ENCODE measurements at places on chromosomes 5 and 9.

GRCh38 chr5:72474516-72474915, 32.7 kb downstream of the ZNF366 start:
- no peak for DNase-seq

DNA sequence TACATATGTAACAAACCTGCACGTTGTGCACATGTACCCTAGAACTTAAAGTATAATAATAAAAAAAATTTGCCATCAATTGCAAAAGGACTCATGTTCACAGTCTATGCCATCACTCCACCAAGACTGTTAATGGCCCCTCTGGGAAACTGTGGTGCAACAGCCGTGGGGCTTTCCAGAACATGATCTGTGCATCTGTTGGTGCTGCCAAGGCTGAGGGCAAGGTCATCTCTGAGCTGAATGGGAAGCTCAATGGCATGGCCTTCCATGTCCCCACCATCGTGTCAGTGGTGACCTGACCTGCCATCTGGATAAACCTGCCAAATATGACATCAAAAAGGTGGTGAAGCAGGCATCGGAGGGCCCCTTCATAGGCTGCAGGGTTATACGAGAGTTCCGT, 33.4 kb upstream of the AGXT2 start:
- DNase-seq = no peak

DNA sequence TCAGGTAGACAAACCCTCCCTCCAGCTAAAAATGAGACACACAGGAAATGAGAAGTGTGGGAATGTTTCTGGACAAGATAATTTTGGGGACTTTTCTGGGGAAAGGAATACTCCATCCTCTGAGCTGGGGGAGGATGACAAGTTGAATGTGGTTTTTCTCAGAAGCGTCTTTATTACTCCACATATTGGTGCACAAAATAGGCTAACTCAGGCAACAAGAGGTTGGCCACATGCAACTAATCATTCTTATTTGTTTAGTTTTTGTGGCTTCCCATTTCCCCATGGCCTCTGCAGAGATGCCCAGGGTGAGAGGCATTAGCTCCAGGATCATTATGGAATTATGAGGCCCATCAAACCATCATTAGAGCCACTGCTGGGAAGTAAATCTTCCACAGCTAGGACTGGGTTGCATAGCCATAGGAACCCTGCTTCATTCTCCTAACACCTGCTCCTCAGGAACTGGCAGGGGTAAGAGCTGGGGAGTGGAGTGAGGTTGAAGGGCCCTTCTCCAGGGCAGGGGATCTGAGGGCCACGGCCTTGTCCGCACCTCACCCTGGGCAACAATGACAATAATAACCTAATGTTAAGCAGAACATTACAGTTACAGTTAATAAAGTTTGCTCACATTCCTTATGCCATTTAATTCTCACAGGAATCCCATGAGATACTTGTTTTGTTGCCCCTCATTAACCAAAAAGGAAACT, 9.3 kb upstream of the SIL1 start:
- DNase-seq = no peak

DNA sequence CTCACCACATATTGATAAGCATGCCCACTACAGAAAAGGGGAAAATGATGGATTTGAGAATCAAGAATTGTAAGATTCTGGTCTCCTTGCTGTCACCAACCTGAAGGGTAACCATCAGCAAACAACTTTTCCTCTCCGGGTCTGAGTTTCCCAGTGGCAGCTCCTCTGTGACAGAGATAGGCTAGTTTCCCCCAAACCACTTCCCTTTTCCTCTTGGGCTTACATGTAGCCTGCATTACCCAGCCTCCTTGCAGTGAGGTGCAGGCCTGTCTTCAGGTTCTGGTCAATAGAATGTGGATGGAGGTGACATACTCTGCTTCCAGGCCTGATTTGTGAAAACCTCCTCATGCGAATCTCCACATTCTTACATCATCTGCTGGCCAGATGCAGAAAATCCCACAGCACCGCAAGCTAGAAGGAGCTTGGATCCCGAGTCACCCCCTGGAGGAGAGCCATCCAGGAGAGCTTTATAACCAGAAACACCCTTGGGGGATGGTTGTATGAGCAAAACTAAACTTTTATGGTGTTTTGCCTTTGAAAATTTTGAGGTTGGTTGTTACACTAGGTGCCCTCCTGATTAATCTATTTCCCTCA, 206.1 kb downstream of the RGS3 start:
- DNase-seq = no peak

DNA sequence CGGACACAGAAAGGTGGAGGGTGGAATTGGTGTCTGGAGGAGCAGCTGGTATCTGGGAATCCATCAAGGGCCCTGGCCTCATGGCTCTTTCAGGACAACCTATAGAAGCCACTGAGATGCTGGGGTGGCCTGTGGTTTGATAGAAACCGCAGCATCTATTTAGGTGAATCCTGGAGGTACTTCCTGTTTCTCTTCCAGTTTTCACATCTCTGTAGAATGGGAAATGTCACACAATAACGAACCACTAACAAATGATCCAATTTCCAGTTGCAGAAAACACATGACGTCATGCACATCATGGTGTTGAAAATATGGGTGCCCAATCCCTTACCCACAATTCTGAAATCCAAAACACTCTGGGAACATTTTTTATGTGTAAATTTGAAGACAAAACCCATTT, 52.2 kb downstream of the ROPN1L start:
- DNase-seq = no peak

DNA sequence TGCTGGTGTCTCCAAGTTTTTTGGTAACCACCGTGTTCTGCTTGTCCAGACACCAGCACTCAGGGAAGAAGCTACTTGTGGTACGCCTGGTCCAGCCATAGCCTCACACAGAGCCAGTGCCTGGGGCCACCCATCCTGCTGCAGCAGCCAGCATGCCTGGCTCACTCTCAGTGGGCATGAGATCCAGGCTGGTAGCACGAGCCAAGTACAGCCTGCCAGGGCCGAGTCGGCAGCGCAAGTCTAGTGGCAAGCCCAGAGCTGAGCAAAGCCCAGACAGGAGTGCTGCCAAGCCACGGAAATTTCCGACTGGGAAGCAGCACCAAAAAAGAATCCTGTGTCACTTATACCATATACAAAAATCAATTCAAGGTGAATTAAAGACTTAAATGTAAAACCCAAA, 36.3 kb upstream of the FBXL17 start:
- DNase-seq = no peak

- no peak for DNase-seq
These were observed 54.6 kb upstream of the POU4F3 start for GRCh38 chr5:146284016-146284415.

GRCh38 chr5:59132131-59132530, 549.3 kb downstream of the RAB3C start:
- DNase-seq = no peak

GRCh38 chr9:124278054-124278540, 20.3 kb downstream of the NEK6 start:
- no peak for DNase-seq

- DNase-seq = no peak
These were observed 350.4 kb upstream of the CLINT1 start for GRCh38 chr5:158209219-158209908.
